NCI-H1417 (cell line): ENCODE measurements at places on chromosomes 5 and 9.
A peak's percentile ranks its signal among the peaks of the same experiment; 100 is the strongest.

GRCh38 chr9:35736201-35736633 lies 3.8 kb downstream of the CREB3 start:
- peak; percentile 12 for DNase-seq

GRCh38 chr9:125604196-125604595 lies 102.8 kb downstream of the MAPKAP1 start:
- no peak for DNase-seq

DNA sequence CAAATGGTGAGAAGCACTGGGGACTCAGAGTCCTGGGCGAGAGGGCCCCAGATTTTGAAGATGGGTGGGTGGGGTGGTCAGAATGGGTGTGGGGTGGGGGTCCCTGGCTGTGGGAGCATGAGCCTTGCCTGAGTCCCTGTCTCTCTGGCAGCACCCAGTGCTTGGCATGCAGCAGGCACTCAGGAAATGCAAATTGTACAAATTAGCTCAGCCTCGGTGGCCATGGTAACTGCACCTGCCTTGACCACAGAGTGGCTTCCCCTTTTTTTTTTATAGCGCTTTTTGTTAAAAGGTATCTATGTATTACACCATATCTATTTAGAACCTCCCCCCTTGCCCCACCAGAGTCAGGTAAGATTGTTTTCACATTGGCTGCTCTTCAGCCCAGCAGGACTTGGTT lies 19.2 kb upstream of the PITX1 start:
- DNase-seq: peak; percentile 23

- DNase-seq: no peak
Measured at GRCh38 chr5:143345671-143346440, 57.6 kb downstream of the NR3C1 start.

GRCh38 chr5:158552241-158552640 lies 547.5 kb downstream of the EBF1 start:
- no peak for DNase-seq

DNA sequence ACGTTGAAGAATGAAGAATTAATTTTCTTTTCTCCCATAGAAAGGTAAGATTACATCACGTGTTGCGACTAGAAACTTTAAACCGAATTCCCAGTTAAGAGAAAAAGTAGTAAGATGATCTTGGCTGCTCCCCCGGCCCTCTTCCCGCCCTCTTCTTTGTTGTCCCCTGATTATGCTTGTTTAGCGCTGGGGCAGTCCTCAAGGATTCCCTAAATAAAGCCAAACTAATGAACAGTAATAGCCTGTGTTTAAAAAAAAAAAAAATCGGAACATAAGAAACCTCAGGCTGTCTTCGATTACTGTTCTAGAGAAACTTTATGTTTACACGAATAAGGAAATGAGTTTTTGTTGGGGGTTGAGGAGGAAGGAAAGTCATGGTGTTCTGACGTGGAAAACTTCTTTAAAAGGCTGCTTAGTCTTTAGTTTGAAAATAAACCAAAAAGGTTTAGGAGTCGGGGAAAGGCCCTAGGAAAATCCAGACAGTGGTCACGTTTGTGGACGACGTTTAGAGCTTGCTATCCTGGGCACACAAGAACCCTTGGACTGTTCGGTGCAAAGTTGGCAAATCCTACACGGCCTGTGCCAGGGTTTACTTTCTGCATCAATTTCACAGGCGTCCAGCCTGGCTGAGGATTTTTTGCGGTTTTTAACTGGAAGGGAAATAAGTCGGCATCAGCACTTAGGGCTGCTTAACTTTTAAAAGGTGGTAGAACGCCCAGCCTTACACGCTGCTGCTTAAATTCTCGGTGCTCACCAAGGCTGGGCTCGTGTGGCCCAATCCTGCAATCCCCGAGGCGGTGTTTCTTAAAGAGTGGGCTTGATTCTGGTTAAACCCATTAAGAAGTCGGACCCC lies 1.1 kb upstream of the MAT2B start:
- no peak for DNase-seq

DNA sequence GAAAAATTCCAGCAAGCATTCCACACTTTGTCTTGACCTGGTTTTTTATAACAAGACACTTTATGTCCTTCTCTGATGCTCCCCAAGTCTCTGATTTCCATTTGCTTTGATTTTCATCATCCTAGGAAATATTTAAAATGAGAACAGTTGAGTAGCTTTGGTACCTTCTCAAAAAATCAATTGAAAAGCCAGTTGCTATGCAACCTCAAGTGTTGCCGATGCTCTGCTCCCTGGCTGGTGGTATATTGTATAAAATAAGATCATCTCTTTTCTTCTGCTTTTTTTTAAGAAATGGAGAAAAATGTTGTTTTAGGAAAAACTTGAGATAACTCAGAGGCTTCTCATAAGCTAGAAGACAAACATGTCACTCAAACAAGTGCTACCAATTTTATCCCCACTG lies 109.7 kb downstream of the ZNF354C start:
- DNase-seq: no peak
